Transverse colon (tissue), 4 donors: ENCODE measurements at places on chromosomes 5 and 9. TPM values are rescaled to one million over a fixed set of nuclear protein-coding genes. Genes with fewer than 3 reads are reported as not detected.

Gene PIP5K1B
- total RNA-seq = 63.0 TPM

Gene PAEP
- total RNA-seq = not detected

Gene NR5A1
- not detected for total RNA-seq

Gene BSPRY
- 9.0 TPM for total RNA-seq

Gene DDX4
- not detected for total RNA-seq

Gene TMEM174
- not detected for total RNA-seq

Gene FNIP1
- total RNA-seq = 41.9 TPM

Gene IL9
- not detected for total RNA-seq

Gene CAVIN4
- not detected for total RNA-seq

DNA sequence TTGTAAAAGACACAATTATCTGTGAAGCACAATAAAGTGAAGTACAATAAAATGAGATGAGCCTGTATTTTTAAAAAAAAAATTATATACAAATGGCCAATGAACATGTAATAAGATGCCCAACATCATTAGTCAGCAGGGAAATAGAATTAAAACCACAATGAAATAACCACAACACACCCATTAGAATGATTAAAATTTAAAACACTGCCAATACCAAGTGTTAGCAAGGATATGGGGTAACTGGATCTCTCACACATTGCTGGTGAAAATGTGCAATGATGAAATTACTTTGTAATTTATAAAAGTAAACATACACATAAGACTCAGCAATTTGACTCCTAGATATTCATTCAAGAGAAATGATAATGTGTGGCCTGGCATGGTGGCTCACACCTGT lies 62.8 kb downstream of the SHOC1 start:
- no peak for DNase-seq

DNA sequence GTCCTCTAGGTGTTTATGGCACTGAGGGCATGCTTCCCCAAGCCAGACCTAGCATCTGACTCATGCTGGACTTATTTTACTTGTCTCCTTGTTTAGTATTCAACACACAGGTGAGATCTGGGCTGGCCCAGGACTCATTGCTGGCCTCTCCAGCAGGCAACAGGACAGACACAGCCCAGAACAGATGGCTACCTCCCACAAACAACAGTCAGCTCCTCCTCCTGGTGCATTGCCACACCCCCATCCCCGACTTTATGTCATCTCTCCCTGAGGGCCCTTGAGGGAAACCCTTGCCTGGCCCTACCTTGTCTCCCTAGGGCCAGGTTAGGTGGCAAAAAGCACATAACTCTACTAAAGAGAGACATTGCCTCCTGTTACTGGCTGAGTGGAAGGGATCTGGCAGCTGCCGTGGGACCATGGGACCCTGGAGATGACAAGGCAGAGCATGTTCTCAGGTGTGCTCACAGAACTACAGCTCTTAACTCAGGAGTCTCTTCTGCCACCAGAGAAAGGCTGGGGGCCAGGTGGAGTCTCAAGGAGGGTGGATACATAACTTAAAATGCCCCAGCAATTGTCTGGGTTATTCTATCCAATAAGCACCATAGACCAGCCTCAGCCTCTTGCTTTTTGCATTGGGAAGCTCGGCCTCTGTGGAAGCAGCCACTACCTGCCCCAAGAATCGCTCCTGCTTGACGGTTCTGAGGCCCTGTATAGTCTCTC lies 2.3 kb downstream of the ACSL6 start:
- DNase-seq = no peak

DNA sequence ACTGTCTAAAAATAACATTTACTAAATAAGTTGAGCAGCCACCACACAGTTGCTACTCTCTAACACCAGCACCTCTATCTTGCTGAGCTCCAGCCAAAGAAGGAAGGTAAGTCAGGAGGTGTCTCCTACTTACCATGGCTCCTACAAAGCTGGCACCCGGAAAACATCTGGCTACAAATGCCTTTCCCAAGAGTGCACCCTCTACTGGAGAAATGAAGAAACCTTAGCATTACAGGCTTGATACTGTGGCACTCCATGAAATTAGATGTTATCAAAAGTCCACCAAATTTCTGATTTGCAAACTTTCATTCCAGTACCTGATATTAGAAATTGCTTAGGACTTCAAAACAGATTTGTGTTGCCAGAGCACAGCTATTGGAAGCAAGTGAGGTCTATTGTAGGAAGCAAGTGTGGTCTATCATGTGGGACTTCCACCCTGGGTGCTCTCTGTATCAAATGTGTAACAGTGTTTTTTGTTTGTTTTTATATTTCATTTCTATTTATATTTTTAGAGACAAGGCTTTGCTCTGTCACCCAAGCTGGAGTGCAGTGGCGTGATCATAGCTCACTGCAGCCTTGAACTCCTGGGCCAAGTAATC lies 25.7 kb upstream of the RFK start:
- no peak for DNase-seq

DNA sequence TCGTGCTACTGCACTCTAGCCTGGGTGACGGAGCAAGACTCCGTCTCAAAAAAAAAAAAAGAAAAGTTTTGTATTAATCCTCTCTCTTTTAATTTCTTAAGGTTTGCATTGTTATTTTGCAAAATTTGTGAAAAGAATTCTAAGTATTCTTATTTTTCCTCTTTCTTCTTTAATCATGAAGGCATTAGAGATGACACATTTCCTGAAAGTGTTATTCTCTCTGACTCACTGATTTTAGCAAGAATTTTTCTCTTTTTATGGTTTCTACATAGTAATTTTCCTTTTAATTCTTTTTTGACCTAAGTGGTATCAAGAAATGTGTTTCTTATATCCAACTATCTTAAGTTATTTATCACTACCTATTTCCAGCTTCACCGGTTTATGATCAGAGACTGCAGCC lies 78.0 kb downstream of the NSUN2 start:
- DNase-seq = no peak

DNA sequence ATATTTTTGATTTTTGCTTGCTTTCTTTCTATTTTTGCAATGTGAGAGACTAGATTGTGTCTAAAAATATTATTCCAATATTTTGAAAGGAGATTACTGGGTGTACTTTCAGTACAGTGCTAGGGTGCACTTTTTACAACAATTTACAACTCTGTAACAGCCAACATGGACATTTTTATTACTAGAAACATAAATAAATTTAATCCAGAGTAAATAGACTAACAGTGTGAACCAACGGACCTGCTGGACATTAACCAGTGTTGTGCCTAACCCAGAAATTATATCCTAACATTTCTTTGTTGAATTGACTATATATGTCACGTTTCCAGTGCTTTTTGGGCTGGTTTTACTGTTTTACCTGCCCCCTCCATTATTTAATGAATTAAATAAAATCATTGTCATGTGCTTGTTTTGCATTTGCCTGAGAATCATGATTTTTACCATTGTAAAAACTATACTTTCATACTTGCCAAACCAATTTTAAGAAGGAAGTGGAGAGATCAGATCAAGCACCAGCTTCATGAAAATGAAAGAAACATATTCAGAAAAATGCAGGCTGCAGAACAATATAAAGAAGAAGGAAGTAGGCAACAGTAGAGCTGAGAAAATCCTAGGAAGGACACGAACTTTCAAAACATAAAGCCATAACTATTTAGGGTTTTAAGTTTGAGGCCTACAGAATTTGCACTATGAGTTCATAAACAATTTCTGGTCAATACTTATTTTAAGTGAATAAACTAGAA lies 400.8 kb upstream of the PIK3R1 start:
- DNase-seq = no peak

- DNase-seq = no peak
Observed at GRCh38 chr9:37447111-37447510, 18.1 kb downstream of the ZBTB5 start.

- DNase-seq = no peak
Observed at GRCh38 chr5:139296862-139297326, 3.4 kb downstream of the MATR3 start.

GRCh38 chr9:93671020-93671338 lies 94.6 kb downstream of the PHF2 start:
- DNase-seq = no peak

GRCh38 chr5:14359069-14360043 lies 216.2 kb downstream of the TRIO start:
- no peak for DNase-seq

GRCh38 chr9:16651446-16651964 lies 219.0 kb downstream of the BNC2 start:
- DNase-seq = no peak

DNA sequence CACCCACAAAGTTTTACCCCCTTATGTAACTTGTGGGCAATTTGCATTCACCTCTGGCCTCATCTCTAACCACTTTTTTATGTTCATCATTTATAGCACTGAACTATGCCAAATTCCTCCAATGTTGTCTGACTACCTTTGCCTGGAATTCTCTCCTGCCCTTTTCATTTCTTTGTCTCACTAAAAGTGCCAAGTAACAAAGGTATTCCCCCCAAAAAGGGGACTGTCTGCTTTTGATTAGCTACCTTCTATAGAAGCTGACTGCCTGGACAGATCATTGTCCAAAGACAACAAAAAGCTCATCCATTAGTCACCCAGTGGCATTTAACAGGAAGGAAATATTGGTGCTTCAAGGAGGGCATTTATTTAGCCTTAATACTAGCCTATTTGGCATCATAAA lies 189.9 kb upstream of the VCAN start:
- DNase-seq = no peak

GRCh38 chr9:36501727-36502126 lies 71.0 kb upstream of the MELK start:
- no peak for DNase-seq

DNA sequence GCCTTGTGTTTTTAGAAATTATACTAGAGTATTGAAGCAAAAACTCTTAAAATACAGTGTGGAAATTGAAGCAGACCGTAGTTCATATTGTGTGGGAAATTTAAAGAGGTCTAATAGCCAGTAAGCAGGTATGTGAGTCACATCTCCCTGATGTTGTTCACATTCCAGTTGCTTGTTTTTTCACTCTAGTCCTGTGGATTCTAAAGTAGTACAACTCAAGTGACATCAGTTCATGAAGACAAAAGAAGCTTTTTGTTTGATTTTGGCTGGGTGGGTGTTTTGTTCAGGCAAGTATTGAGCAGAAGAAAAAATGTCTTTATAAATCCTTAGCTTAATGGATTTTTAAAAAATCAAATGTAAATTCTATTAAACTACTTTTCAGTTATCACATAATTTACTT lies 216.2 kb downstream of the MAN2A1 start:
- DNase-seq = no peak
